DMS153 (cell line): ENCODE measurements at places on chromosomes 5 and 9.

DNA sequence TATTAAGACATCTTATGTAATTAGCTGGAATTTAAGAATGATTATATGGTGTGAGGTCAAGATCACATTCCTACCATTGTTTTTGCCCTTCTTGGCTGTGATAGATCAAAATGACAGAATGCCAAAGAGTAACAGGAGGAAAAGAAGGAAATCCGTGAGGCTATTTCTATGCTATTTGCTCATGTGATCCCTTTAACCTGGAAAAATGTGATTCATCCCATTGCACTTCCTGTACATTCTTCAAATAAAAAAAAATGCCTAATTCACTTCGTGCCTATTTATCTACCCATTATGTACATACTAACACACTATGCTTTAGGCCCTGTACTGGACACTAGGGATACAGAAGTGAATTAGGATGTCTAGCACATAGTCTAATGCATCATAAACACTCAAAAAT, 154.1 kb upstream of the PAPPA start:
- DNase-seq: no peak

DNA sequence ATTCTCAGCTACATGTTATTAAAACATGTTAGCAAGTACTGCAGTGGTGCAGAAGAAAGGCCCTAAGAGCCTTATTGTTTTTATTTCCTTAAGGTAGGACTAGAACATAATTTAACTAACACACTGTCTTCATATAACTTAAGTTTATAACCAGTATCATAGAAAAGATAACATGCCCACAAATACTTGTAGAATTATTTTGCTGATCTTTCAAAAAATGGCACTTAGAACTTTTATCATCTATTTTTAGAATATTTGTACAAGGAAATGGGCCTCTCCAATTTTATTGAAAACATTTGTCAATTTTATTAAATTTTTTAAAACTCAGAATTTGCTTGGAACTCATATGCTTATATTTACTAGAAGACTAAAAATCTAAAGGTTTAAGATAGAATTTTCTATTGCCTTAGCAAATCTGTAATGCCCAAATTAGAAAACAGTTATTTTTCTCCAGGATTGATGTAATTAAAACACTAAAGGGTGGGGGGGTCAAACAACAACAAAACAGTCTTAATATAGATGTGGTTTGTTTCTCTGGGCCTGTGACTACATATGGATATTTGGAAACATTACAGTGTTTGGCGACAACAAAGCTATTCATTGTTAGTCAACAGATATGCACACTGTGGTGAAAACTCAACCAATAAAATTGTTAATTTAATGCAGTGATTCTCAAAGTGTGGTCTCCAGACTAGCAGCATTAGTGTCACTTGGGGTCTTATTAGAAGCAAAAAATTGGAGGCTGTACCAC, 360.4 kb downstream of the PDE4D start:
- DNase-seq: no peak

DNA sequence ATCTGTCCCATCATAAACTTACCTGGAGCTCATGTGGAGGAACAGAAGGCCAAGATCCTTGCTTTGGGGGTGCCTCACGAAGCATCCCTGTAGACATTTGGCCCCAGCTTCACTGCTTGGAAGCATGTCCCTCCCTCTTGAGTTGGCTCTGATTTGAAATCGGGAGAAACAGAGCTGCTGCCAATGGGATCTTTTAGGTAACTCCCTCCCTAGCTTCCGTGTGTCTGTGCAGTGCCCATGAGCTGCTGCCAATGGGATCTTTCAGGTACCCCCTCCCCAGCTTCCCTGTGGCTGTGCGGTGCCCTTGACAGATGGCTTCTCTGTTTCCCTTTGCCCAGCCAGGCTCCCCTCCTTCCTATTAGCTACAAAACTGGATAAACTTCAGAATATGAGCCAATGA, 178.0 kb downstream of the NR3C1 start:
- DNase-seq: no peak

DNA sequence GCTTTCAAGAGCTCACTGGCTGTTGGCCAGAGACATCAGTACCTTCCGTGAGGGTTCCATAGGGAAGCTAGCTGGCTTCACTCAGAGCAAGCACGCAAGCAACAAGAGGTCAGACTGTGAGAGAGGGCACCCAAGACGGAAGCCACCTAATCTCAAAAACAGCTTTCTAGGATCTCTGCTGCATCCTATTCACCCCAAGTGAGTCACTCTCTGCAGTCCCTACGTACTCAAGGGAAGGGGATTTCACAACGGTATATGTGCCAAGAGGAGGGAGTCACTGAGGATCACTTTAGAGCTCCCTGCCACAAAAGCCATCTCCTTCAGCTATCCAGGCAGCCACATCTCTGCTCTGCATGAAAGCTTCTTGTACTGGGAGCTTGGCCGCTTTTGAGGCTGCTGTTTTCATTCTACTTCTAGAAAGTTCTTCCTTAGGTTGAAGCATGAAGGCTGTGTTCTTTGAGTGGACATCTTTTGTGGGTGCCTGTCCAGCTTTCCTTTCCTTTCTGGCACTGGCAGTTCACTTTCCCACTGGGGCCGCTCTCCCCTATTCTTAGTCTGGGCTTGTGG, 249.5 kb downstream of the MAN2A1 start:
- DNase-seq: no peak

- no peak for DNase-seq
Observed at GRCh38 chr5:159734366-159734765, 181.9 kb upstream of the ADRA1B start.

GRCh38 chr5:140324617-140325241, 21.7 kb downstream of the HBEGF start:
- DNase-seq: no peak

DNA sequence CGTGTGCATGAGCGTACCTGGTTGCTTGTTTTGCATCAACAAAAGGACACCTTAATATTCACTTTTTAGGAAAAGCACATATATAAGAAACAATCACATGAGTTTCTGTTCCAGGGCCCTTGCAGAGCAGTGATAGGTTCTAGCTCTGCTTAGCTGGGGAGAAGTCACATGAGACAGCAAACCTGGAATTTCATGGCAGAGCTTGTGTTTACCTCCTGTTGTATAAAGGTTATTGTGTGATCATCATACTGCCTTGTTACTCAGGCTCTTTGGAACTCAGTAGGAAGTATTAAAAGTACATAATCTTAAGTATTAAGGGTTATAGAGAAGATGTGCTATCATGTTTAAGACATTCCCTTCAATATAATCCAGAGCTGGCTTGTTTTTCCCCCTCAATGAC, 18.0 kb upstream of the VLDLR start:
- no peak for DNase-seq

DNA sequence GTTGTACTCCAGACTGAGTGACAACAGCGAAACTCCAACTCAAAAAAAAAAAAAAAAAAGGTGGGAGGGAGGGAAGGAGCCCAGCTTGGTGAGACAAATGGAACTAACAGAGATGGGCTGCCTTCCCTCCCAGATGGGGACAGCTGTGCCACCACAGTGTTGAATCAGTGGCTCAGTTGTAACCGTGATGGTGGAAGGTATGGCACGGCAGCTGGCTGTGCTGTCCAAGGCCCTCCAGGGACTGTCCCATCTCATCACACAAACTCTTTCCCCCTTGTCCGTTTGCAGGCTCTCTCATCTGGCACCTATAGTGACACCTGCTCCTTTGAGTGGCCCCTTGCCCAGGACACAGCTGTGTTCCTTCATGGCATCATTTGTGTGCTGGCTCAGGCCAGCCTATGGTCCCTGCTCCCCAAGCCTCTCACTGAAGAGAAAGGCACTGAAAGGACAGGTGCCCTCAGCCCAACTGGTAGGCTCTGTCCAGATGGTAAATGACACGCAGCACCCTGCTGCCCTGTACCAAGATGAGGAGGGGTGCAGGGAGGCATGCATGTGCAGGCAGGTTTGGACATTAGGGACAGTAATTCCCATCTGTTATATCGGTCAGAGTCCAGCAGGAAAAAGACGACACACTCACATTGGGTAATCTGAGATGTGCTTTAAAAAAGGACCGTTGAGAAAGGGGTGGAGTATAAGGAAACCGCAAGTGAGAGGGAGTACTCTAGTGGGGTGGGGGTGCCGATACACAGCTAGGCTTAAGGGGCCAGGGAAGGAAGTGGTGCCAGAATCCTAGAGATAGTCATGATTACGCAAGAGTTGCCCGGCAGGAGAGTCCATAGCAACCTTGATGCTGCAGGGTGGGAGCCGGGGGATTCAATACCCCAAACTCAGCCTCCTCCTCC, 4.3 kb downstream of the SMIM33 start:
- DNase-seq: no peak

DNA sequence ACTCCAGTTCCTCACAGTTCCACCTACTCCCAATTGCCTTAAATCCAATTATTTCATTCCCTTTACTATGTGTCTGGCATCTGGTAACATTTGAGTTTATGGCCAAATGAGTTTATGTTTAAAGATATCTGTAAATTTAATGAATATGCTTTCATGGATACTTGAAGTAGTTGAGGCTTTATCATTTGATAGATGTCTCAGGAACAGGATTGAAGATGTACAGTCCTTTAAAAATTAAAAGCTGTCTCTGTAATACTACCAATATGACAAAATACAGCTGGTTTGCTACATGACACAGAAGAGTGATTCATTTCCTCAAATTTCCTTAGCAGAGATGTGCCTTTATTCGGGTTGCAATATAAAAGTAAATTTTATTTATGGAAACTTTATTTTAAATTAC, 2326.0 kb upstream of the ACO1 start:
- no peak for DNase-seq

- no peak for DNase-seq
Observed at GRCh38 chr9:78900500-78900899, 603.6 kb downstream of the PSAT1 start.

DNA sequence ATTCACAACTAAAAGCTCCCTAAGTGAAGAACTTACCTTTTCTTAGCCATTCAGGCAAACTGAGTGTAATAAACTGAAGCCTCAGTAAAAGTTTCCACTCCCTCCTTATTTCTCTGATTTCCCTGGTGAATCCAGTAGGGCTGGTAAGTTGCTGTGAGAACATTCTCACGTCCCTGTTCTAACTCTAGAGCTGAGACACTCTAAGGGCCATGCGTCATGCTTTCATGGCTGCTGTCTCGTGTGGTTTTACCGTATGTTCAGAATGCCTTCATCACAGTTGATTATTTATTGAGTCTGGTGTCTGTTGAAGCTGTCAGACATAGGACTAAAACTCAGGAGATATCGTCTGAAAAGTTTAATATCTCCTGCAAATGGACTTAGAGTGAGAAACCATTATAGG, 1.3 kb downstream of the OR2S2 start:
- no peak for DNase-seq
